GM03348 (cell line): ENCODE measurements at places on chromosomes 7 and 10.

- DNase-seq, result no peak
These were observed 921.0 kb downstream of the GATA3 start for GRCh38 chr10:8975535-8975934.

DNA sequence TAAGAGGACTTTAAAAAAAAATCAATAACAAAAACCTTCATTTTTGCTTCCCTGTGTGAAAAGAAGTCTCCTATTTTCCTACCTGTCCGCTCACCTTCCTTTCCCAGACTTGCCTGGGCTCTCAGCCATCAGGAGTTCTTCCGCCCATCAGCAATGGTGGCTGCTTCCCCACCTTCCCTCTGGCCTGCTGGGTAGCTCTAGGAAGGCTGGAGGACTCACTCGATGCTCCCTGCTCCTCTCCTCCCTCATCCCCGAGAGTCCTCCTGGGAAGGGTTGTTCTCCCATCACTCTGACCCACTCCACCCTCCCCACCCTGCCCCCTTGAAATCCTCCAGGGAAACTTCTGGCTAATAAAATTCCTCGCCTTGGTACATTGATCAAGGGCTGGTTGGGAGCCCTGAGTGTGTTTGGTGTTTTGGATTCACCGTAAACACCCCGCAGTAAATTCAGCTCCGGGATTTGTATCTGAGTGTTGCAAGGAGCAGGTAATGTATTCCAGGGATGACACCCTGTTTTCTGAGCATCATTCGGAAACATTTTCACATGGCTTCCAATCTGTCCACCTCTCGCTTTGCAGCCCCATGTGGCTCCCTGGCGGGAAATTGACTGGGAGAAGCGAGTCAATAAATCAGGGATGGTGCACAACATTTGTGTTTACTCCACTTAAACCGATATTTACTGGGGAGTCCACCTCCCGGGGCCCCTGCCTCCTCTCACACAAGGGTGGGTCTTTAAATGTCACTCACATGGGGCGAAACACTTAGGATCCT lies 126.4 kb upstream of the SDK1 start:
- DNase-seq, result no peak

DNA sequence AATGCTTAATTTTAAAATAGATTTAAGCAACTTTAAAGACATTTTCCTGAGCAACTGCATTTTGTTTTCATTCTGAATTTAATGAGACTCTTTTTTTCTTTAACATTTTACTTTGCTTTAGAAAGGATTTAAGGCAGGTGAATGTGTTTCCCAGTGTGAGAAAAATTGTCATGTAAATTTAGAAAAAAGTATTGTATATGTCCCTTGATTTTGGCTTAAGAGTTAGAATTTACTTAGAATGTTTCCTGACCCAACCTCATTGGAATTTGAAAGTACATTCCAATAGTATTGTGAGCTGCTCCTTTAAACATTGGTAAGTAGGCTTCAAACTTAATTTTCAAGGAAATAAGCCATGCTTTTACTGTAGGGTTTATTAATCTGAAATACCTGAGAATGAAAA lies 110.2 kb downstream of the PTEN start:
- peak; percentile 24 for DNase-seq

DNA sequence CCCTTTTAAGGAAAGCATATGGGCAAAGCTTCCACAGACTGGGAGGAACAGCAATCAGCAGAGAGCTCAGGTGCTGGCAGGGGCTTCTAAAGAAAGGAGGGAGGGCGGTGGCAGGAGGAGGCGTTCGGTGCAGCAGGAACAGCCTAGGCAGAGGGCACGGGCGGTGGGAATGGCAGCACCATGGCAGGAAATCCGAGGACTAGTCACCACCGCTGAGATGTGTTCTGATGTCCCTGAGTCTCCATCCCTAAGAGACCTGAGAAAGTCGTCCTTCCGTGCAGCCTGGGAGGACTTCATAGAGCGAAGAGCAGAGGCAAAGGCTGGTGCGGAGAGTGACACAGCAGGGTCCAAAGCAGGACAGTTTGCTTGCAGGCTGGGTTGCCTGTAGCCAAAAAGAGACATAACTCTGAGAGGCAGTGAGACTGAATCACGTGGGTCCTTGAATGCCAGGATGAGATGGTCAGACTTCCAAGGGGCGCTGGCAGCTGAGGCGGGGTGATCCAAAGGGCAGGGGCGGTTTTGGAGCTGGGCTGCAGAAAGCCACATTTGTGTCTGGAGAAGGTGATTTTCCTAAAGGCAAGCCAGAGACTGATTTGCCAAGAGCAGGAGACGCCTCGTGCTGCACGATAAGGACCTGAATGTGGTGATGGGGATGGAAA lies 35.8 kb upstream of the GRID1 start:
- peak; percentile 54 for DNase-seq

- no peak for DNase-seq
These were observed 143.4 kb downstream of the C10orf105 start for GRCh38 chr10:71575934-71576801.

GRCh38 chr10:104892879-104893617 lies 252.0 kb downstream of the SORCS3 start:
- no peak for DNase-seq

- no peak for DNase-seq
These were observed 237.7 kb downstream of the WDR37 start for GRCh38 chr10:1293636-1294435.

GRCh38 chr10:101217450-101218281 lies 11.6 kb downstream of the LBX1 start:
- DNase-seq, result peak; percentile 59

- no peak for DNase-seq
These were observed 237.3 kb upstream of the SP8 start for GRCh38 chr7:21023841-21024484.

GRCh38 chr10:30494558-30494957 lies 60.6 kb downstream of the MAP3K8 start:
- no peak for DNase-seq

DNA sequence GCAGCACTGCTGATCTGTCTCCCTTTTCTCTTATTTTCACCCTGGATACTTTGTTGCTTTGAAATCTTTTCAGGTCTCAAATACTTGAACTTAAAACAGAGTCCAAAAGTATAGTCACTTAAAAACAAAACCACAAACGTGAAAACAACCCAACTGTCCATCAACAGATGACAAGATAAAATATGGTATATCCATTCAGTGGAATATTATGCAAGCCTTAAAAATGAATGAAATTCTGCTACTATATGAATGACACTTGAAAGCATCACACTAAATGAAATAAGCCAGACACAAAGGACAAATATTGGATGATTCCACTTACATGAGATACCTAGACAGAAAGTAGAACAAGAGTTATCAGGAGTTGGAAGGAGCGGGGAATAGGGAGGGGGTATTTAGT lies 44.7 kb upstream of the EFCAB10 start:
- DNase-seq, result no peak

- DNase-seq, result no peak
These were observed 42.2 kb downstream of the POLL start for GRCh38 chr10:101545898-101546297.

DNA sequence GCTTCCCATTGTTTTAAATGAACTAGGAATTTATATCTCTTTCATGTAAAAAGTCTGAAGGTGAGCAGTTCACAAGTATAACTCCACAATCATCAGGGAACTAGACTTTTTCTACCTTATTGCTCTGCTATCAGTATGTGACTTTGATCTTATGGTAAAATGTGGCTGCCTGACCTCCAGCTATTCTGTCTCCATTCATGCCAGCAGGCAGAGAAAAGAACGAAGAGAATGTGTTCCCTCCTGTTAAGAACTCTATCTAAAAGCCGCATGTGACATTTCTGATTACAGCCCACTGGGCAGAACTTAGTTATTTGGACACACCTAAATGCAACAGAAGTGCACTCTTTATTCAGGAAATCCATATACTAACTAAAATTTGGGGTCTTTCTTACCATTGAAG lies 102.8 kb upstream of the MBL2 start:
- DNase-seq, result no peak

DNA sequence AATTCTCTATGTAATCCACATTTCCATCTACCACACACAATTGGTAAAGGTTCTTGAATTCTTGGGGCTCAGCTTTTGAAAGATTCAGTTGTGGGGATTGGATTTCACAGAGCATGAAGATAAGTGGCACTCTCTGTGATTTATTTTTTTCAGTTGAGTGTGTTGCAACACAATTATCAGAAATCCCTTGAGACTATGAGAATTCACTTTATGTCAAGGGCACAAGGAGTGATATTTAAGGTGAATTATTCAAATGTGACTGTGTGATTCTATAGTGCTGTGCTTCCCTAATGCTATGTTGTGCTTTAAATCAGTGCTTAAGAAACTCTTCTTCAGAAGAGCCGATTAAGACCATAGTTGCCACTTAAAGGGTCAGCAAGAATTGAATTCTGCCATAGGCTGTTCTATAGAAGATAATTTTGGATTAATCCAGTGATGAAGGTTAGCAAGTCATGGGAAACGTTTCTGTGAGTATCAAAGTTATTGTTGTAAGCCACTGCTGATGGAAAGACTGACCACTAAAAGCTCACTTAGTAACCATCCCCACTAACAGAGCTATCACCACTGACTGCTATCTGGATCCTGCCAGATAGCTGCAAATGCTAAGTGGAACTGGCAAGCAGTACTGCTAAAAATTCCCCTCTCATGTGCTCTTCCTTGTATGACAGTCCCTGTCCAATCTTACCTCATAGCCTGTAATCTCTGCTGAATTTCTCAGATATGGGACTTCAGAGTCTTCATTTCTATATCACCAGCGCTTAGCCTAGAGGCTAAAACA lies 134.0 kb upstream of the SEMA3D start:
- no peak for DNase-seq

DNA sequence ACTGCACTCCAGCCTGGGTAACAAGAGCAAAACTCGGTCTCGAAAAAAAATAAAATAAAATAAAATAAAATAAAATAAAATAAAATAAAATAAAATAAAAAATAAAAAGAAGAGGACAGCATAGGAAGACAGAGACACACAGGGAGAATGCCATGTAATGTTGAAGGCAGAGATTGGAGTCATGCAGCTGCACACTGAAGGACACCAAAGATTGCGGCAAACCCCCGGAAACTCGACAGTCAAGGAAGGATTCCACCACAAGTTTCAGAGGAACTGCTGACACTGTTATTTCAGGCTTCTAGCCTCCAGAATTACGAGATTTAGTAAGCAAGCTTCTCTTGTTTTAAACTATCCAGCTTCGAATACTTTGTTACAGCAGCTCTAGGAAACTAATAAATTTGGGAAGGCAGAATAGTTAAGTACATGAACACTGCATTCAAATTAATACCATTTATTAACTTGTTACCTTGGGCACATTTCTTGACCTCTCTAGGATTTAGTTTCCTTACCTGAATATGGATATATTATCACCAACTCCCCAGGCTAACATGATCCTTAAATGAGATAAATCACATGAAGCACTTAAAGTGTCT lies 9.5 kb downstream of the CPED1 start:
- no peak for DNase-seq

- no peak for DNase-seq
These were observed 206.6 kb upstream of the GPR26 start for GRCh38 chr10:123459371-123460091.

DNA sequence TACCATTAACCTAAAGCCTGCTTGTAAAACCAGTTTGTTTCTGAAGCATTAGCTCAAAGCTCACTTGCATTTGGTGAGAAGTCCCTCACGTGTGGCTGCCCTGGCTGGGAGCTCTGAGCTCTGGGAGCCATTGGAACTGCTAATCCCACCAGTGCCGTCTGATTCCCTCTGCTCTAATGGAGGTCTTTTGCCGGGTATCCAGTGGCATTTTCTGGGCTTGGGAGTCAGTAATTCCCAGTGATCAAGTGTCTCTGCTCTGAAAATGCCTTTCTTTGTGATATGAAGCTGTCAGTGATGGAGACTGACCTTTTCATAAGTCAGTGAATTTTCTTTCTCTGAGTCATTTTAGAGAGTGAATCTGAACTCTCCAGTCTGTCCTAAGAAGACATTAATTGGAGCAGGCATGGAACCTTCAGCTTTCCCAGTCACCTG lies 36.9 kb upstream of the FAM20C start:
- DNase-seq, result peak; percentile 37

- peak; percentile 72 for DNase-seq
These were observed 61.4 kb downstream of the ST7 start for GRCh38 chr7:117014673-117015133.

DNA sequence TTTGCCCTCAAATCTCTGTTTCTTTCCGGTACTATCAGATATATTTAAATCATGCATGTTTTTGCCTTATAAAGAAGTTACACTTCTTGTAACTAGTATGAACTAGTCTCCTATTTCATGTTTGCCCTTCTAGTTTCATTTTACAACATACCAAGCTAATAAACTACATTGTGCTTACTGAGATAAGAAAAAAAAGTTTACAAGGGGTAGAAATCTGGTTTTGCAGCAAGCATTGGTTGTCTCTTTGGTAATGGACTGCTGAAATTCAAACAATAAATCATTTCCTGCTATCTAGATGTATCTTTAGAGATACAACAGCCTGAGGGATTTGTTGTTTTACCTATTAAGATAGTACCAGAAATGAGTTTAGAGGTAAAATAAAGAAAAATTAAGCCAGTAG lies 18.8 kb downstream of the PTTG1IP2 start:
- no peak for DNase-seq

GRCh38 chr7:3198316-3198715 lies 102.7 kb upstream of the SDK1 start:
- no peak for DNase-seq

GRCh38 chr7:91342346-91342745 lies 78.1 kb downstream of the FZD1 start:
- DNase-seq, result no peak

DNA sequence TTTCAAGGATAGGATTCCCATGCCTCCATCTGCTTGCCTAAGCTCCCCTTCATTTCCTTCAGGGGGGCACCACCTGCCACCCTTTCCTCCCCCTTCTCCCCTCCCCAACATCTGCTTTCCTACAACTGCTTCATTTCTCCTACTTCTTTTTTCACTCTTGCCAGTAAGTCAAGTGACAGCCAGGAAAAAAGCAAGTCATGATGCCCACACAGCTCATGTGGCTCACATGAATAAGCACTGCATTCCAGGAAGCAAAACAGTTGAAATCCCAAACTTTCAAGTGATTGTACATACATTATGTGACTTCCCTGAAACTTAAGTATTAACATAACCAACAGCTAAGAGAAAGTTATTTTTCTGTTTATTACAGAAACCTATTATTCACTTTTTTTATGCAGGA lies 78.6 kb downstream of the TNS3 start:
- DNase-seq, result peak; percentile 45

GRCh38 chr10:60942788-60943315 lies 1.1 kb downstream of the RHOBTB1 start:
- peak; percentile 38 for DNase-seq

- no peak for DNase-seq
These were observed 326.5 kb upstream of the SEMA3C start for GRCh38 chr7:81245353-81245752.
